ENCODE measurements at places on chromosomes 7 and 10.

- no peak for DNase-seq
Observed at GRCh38 chr7:41175435-41175834, 527.5 kb downstream of the INHBA start.

DNA sequence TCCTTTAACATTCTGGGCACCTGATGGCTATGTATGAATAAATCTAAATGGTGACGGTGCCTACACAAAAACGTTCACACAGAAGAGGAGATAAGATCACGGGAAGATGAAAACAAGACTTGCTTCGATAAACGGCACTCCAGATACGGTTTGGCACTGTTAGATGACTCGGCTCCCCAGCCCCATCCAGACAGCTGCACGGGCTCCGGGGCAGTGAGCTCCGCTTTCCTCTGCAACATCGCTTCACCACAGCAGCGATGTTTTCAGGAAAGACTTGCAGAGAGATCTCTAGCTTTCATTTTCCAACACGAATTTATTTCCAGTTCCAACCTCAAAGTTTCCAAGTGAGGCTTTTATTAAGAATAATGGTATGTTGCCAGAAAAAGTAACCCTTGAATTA lies 132.1 kb downstream of the KLF6 start:
- no peak for DNase-seq

GRCh38 chr7:121761399-121761798 lies 111.6 kb upstream of the PTPRZ1 start:
- DNase-seq: no peak

DNA sequence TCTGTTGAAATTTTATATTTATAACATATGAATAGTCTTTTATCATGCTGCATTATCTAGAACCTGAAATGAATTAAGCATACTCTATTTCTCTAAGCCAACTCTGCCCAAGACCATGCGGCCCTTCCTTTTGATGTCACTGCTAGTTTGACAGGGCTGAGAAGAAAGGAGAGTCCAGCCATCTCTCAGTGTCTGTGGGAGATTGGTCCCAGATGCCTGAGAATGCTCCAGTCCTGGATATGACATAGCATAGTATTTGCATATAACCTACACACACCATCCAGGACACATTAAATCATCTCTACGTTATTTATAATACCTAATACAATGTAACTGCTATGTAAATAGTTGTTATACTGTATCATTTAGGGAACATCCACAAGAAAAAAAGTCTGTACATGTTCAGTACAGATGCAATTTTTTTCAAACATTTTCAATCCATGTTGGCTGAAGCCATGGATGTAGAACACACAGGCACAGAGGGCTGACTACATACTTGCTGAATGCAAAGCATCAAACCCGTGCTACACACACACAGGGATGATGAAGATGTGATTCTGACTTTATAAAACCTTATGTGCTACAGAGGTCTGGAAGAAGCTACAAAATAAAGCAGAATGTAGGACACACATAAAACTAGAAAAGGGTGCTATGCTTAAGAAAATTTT lies 315.4 kb downstream of the PARD3 start:
- DNase-seq: no peak

DNA sequence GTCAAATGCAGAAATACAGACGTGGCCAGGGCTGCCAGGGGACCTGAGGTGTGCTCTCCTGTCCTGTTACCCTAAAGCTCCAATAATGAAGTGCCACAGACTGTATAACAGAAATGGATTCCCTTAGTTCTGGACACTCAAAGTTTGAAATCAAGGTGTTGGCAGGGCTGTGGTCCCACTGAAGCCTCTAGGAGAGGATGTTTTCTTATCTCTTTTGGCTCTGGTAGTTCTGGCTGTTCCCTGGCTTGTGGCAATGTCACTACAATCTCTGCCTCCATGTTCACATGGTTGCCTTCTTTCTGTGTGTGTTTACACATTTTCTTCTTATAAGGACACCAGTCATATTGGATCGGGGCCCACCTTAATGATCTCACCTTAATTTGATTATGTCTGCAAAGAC lies 15.3 kb upstream of the EEPD1 start:
- no peak for DNase-seq

- DNase-seq: no peak
Observed at GRCh38 chr10:123774132-123774742, 108.1 kb downstream of the GPR26 start.

DNA sequence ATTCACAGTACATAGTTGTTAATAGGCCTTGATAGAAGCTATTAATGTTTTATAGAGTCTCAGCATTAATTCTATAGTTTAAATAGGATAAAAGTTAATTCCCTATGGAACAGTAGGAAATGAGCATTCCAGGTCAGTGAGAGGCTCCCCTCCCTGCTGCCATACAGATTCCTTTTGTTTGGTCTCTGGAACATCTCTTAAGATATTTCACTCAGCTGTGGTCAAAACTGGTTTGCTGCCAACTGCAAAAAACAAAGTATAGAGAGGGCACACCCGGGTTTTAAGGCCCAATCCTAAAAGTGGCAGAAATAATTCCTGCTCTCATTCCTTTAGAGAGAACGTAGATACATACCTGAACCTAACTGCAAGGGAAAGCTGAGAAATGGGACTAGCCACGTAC lies 51.3 kb downstream of the MDFIC start:
- no peak for DNase-seq

DNA sequence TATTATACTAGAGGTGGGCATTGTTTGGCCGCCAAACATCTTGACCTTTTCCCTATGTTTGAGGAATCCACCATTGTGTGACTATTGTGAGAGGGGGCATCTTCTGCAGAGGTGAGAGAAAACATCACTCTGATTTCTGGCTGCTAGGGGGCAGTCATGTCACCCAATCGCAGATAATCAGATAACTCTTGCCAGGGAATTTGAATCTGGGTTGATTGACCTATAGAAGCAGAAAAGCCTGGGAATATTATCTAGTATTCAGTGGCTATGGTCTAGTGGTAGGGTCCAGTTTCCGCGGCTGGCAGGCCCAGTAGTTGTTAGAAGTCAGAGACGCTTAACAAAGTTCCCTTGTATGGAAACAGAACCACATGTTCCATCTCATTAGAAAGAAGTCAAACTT lies 808.5 kb downstream of the PHTF2 start:
- no peak for DNase-seq

GRCh38 chr7:116499168-116500077 lies at the start of gene CAV2:
Gene CAV2 (plus strand): TSS chr7:116499738. CDS start chr7:116499782, 44 bp downstream.
- no peak for DNase-seq

DNA sequence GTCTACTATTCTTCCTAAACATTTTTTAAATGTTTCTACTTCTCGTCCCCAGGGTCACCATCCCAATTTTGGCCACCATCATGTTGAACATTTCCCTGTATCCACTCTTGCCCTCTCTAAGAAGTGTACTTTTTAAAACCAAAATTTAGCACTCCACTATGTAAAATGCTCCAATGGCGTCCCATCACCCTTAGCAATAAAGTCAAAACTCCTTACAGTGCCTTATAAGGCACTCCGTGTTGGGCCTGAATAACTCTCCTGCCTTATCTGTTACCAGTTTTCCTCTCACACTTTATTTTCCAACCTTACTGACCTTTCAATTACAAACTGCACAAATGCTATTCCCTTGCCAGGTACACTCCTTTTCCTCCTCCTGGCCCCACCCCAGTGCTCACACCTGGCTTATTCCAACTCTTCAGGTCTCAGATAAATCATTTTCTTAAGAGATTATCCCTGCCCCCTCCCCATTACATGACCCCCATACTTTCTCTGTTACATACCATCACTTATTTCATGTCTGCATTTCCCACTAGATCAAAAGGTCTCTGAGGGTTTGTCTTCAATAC lies 1.3 kb downstream of the TMEM168 start:
- DNase-seq: no peak

GRCh38 chr10:61628875-61629513 lies 33.7 kb upstream of the CABCOCO1 start:
- no peak for DNase-seq

GRCh38 chr10:125093199-125093973 lies 67.0 kb downstream of the CTBP2 start:
- no peak for DNase-seq

DNA sequence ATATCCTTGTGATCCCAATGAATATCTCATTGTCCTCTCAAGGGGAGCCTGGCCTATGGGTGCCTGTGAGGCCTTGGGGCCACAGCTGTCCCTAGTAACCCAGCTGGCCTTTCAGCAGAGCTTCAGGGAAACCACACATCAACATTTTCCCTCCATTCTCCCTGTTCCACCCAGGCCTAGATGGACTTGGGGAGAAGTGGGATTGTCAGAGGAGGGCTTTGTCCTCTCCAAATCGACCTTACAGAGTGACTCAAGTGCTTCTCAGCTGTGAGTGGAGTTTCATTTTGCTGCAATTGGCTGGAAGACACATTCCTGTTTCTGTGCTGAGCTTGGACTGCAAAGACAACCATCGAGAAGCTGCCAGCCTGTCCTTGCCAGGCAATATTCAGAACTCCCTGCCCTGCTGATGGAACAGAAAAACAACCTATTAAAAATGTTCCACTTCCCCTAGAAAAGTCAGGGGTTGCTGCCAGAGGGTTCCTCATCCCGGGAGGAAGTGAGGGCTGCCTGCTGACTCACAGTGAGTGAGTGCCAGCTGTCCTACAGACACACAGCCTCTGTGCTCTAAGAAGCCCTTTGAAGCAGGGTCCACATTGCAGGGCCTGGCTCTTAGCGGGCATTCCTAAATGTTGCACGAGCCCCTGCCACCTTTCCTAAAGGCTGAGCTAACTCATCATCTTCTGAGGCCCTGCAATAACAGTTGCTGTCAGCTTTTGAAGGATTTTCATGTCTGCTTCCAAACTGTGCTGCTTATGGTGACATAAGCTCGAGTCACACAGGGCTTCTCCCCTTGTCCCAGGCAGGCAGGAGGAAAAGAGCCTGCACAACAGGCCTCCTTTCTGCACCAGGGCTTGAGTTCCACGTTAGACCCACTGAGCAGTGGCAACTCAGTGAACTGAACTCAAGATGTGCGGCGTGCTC lies 20.5 kb downstream of the STRA8 start:
- no peak for DNase-seq
